ENCODE measurements at places on chromosomes 5 and 9. TPM values are rescaled to one million over a fixed set of nuclear protein-coding genes. Genes with fewer than 3 reads are reported as not detected.

DNA sequence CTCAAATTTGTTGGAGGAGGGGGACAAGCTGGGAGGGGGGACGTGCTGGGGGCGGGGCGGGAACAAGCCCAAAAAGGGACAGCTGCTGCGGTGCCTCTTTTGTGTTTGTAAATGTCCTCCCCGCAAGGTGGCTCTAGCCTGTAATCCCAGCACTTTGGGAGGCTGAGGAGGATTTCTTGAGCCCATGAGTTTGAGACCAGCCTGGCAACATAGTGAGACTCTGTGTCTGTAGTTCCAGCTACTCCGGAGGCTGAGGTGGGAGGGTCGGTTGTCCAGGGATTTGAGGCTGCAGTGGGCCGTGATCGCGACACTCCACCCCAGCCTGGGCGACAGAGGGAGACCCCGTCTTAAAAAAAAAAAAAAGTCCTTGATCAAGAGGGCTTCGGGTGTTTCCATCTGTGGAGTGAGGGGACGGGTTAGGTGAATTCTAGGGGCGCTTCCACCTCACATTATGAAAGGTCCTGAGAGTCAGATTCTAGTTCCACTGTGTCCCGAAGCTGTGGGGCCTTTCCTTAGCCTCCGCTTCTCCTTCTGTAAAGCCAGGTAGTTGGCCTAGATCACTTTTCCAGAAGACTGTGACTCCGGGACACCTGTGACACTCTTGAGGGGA is 779 bp upstream of the CTNNA1 start:
- DNase-seq: peak; percentile 38

MYOZ3 gene
- total RNA-seq: not detected

- DNase-seq: no peak
These were observed 12.8 kb downstream of the PDLIM4 start for GRCh38 chr5:132270335-132270665.

DNA sequence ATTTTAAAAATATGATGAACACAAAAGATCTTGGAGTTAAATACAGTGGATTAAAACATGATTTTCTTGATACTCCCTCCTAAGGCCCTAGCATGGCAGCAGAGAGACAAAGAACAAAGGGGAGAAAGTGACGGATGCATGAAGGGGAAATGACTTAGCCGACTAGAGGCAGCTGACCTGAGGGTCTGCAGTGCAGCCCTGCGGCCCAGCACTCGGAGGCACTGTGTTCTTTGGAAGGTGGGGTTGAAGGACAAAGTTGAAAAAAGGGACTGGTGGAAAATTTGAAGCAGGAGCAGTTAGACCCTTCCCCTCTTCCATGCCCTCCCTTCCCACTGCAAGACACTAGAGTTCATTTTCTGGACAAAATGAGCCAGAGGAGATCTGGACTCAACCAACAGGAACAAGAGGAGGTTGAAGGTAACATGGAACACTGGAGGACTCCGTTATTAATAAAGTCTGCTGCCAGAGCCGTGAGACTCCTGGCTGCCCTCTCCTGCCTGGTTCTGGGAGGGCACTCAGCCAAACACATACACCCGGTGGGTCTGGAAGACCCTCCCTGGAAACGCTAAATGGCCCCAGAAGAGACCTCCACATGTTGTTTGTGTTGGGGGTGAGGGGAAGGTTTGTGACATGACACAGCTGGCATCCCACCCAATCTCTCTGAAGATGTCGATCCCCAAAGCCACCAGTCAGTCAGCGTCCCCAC is 98.1 kb downstream of the JMY start:
- DNase-seq: no peak

C9orf50 gene
- total RNA-seq: not detected

MSX2 gene
- 5.6 TPM for total RNA-seq

DNA sequence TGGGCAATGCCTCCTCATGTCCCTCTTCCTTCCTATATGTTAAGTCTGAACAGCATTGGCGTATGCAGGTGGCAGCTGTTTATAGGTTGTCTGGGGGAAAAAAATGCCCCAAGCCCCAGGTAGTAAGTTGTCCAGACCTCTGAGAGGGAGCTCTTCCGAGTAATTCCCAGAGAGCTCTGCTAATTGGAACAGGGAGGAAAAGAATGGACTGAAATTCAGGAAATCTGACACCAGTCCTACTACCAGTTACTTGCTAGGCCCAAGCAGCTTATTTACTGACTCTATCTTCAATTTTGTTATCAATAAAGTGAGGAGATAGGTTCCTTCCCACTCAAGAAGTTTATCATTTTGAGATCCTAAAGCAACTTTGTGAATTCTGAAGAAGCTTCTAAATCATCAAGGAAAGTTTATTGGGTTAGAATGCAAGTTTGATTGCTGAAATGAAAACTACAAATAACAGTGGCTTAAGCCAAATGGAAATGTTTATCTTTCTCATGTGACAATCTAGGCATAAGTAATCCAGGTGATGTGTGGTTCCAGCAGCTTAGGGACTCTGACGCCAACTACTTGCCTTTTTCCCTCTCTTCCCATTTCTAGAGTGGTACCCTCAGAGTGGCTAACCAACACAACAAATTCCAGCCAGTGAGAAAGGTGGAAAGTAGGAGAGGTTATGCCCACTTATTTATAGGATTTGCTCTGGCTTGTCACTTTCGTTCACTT is 5.6 kb downstream of the STK32A start:
- no peak for DNase-seq

BTNL8 gene
- total RNA-seq: not detected

- no peak for DNase-seq
These were observed 2.3 kb upstream of the ASPN start for GRCh38 chr9:92484563-92484962.

DNA sequence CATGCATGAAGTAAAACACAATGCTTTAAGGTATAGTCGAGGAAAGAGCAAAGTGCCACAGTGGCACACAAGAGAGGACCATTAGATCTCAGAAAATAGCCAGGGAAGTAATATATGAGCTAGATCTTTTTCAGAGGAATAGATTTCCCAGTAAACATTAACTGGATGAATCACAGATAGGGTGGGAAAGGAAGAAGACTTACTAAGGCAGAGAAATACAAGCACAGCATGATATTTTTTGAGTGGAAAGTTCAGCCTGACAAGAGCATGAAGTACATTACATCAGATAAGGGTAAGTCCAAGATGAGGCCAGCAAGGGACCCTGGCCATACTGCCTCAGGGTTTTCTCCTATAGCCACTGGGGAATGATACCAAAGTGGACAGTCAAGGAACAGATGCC is 804.6 kb upstream of the DMAC1 start:
- DNase-seq: no peak

DNA sequence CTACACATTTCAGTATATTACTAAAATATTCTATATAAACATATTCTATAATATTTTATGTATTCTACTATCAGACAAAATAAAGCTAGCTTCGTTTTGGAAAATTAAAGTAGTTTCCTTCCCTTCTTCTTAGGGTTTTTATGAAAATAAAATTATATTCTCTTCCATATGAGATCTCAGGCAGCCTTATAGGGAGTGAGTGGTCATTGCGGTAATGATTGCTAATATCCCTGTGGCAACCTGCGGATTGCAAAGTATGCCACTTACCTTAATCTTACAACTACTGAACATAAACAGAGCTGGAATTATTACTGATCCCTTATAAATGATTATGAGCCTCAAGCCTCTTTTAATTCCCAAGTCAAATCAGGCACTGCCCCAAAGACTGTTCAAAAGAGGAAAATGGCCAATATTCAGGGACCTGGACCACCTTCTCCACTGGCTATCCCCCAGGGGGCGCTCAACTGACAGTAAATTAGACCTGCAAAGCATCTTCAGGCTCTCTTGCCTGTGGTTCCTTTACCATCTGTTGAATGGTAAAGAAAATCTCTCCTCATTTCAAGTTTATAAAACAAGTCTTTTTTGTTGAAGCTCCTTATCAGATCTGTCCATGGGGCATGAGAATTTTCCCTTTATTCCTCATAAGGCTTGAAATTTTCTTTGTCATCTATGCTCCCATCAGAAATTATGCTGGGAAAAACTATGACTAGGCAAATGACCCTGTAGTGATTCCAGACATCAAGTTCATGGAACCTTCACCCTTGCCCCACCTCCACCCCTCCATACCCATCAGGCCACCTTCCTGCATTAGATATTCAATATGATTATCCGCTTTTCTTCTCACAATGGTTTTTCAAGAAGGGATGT is 163.9 kb downstream of the CEMIP2 start:
- DNase-seq: peak; percentile 79

GRCh38 chr5:157189223-157189622 is 8.6 kb downstream of the ITK start:
- no peak for DNase-seq

SPATA31C1 gene
- total RNA-seq: not detected

GNA14 gene
- not detected for total RNA-seq

All from MCF 10A (cell line).